ENCODE measurements at places on chromosomes 2 and 18.
A peak's percentile ranks its signal among the peaks of the same experiment; 100 is the strongest.

DNA sequence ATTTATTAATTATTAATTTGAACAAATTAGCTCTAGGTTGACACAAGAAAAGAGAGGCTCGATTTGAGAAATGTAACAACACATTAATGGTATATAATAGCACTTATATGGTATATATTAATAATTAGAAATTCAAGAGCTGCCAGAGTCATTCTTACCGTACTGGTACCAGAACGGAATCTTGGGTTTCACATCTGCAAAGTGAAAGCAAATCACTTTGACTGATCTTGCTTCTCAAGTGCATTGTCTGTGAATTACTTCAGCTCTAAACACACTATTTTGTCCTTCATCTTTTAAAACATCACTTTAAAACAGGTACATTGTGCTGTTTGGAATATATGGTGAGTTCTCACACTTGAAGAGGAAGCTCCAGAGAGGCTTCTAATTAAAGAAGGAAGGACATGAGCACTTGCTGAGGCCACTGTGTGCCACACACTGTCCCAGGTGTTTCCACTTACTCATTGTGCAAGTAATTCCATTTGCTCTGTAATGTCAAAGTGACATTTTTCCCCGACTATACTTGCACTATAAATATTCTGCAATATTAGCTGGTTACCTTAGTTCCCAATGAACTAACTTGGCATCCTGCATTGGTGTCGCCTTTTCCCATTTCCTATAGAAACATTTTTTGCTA lies 85.8 kb downstream of the PLA2R1 start:
- DNase-seq, result no peak

- DNase-seq, result no peak
These were observed 9.9 kb upstream of the AOX1 start for GRCh38 chr2:200575957-200576356.

DNA sequence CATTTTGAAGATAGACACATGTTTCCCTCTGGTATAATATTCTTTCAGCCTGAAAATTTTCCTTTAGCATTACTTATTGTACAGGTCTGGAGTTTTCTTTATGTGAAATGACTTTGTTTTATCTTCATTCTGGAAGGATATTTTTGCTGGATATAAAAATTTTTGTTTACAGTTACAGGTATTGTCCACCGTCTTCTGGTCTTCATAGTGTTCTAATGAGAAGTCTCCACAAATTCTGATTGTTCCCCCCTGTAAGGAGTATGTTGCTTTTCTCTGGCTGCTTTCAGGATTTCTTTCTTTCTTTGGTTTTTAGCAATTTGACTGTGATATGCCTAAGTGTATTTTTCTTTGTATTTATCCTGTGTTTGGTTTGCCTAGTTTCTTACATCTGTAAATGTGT lies 15.0 kb downstream of the UBXN4 start:
- no peak for DNase-seq

DNA sequence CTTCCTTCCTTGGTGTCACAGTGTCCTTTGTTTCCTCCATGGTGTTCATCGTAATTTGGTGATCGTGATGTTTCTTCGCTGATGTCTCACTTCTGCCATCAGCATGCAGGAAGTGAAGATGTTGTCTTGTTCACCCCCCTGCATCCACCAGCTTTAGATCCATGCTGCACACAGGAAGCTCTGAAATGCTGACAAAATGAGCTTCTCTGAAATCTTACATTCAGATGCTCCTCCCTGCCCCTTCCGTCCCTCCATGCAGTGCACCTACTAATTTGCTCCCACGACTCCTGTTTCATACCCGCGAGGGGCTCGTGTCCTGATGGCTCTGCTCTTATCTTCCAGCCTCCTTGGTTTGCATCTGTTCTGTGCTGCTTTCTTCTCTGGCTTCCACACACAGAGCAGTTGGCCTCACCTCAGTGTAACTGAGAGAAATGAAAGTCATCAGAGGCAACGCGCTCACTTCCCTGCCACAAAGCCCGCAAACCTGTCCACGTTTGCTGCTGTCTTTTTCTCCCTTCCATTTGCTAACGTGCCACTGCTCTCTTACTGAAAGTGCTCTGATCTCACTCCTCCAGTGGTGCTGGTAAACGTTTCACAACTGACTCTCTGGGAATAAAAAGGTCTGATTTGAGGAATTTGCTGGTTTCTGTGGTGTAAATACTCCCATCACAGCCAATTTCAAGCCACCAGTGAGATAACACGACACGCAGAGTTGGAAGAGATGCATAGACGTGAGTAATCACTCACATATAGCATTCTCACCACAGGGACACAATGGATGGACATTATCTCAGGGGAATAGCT lies 41.0 kb upstream of the MGAT4A start:
- peak; percentile 62 for DNase-seq

DNA sequence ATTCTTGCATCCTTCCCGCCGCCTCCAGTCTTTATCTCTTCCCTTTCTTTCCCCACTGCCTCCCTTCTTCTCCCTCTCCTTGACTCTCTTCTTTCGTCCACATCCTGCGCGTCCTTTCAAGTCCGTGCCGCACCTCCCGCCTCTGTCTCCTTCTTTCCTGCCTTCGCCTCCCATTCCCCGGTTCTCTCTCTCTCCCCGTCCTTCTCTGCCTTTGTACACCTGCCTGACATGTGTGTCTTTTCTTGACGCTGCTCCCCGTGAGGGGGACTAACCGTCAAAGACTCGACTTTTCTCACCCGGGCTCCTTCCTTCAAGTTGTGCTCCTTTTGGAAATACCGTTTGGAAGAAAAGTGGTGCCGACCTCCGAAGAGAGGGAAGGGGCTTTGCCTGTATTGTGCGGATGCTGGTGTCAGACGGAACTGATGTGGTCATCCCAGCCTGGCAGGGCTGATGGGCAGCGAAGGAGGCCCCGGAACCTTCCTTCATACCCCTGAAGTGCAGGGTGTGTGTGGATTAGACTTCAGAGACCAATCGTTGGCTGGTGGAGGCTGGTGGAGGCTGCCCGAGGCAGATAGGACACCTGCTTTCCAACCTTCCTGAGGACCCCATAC lies 879 bp downstream of the TMEM178A start:
- no peak for DNase-seq

GRCh38 chr2:24045511-24046508 lies 1.4 kb downstream of the WDCP start:
- DNase-seq, result no peak

DNA sequence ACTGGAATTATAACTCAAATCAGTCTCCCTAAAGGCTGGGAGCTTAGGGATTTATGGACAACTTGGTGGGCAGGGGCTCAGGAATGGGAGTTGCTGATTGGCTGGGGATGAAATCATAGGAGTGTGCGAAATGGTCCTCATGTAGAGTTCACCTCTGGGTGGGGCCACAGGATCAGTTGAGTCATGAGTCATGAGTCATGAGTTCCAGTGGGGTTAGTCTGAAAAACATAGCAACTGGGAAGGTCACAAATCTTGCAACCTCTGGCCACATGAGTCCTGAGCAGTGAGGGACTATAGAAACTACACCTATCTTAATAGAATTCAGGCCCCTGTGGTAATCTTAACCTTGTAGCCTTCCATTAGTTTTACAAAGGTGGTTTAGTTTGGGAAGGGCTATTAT lies 383.3 kb downstream of the RBM43 start:
- no peak for DNase-seq

Data from stimulated activated CD4-positive, alpha-beta T cell treated with anti-CD3 and anti-CD28 coated beads, Interleukin-4, amount 100 ng/mL, for 4 hours (primary cell).